Bronchial epithelial cell (primary cell): ENCODE measurements at places on chromosomes 3 and 15.

GRCh38 chr15:78317145-78317836 is 17.9 kb upstream of the SKIC8 start:
- peak; percentile 29 for DNase-seq

DNA sequence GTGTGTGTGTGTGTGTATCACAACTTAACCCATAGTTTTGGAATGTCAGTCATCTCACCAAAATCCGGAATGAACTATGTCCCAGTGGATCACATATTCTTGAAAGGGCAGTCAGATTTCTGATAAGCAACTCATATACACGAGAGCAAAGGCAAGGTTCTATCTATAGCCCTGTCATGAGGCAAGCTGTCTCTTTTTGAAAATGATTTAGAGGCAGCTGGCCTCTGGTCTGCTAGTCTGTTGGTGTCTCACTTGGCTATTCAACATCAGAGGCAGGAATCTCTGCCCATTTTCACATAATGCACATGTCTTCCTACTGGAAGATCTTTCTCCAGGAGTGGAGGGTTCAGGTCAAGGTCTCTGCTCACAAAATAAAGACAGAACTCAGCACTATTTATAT is 79.8 kb downstream of the CNTN6 start:
- no peak for DNase-seq

DNA sequence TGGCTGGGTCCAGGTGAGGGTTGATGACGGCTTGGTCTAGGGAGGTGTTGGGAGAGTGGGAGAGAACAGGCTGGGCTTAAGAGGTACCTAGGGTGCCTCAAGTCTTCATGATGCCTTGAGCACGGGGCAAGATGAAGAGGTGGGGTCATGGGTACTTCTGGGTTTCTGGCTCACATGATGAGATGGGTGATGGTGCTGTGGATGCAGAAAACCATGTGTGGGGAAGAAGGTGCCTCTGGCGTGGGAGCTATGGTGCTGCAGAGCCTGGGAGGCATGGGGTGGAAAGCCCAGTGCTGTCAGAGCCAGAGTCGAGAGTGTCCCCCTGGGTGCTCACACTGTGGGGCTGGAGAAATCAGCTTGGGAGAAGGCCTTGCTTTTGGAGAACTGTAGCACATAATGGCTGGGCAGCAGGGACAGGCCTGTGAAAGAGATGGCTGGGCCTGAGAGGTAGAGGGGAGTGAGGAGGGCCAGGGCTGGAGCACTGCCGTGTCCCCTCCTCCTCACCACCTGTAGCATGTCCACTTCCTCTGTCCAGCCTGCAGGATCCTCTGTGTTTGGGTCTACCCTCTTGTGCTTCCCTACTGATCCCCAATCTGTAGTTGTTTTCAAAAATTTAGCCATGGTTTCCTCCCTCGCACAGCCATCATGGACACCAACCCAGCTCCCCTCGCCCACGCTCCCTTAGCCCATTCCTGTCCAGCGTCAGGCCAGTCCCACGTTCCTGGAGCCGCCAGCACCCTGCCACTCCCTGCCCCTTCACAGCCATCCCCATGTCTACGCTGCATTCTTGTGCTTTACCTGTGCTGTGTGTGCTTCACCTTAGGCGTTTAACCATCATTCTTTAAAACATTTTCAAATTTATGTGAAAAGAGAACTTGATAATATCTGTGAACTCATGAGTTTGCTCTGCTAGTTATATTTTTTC is 132.0 kb downstream of the EEFSEC start:
- DNase-seq: no peak

- no peak for DNase-seq
Measured at GRCh38 chr3:141963301-141963700, 86.9 kb downstream of the ATP1B3 start.

DNA sequence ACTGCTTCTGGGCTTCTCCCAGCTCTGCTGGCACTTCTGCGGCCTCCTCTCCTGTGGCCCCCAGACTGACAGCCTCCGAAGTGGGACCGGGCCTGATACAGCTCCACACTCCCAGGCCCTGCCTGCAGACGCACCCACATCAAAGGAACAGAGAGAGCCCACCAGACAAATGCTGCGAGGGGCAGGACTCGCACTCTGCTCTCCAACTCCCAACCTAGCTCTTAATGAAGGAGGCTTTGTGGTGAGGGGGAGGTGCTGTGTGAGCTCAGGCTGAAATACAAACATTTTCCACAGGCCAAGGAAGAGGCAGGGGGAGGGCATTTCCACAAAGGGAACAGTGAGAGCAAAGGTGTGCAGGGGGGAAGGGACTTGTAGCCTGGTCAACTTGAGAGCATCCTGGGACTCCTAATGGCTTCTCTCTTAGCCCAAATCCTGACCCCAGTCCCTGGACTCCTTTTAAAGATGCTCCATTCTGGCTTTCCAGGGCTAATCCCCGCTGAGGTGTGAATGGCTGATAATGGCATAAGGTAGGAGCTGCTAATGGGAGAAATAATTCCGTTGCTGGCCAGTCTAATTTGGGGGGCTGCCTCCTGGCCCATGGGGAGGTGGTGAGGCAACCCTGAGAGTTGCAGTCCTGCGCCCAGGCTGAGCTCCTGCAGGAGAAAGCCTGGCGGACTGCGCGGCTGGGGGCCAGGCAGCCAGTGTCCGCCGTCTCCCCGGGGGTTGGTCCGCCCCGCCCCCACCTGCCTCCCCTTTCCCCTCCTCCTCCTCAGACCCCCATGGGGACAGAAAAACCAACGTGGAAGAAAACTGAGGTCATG is 9.6 kb downstream of the LINGO1 start:
- DNase-seq: no peak
